ENCODE measurements at places on chromosomes 1 and 21.

GRCh38 chr21:19565587-19565986 is 1162.0 kb upstream of the TMPRSS15 start:
- DNase-seq, result no peak

- no peak for DNase-seq
These were observed 166.1 kb upstream of the SAMSN1 start for GRCh38 chr21:14712121-14712715.

GRCh38 chr1:194586302-194586701 is 1399.9 kb upstream of the B3GALT2 start:
- no peak for DNase-seq

DNA sequence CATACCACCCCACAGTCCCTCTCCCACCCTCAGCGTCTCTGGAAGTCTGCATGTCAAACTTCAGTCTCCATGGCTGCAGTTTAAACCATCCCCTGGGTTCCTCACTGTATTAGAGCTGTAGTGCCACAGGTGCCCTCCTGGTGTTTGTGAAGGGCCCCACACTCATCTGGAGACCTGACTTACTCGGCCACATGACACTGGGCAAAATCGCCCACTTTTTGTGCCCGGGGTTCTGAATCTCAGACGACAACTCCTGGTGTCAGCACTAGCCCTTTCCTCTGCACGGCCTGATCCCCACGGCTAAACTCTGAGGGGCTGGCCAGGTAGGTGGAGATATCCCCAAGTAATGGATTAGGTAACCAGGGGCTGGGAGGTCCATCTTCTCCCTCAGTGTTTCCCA is 6.5 kb downstream of the INKA2 start:
- no peak for DNase-seq

GRCh38 chr1:37621326-37621870 is 13.3 kb downstream of the RSPO1 start:
- no peak for DNase-seq

GRCh38 chr21:41188486-41189149 is 20.7 kb downstream of the BACE2 start:
- no peak for DNase-seq

DNA sequence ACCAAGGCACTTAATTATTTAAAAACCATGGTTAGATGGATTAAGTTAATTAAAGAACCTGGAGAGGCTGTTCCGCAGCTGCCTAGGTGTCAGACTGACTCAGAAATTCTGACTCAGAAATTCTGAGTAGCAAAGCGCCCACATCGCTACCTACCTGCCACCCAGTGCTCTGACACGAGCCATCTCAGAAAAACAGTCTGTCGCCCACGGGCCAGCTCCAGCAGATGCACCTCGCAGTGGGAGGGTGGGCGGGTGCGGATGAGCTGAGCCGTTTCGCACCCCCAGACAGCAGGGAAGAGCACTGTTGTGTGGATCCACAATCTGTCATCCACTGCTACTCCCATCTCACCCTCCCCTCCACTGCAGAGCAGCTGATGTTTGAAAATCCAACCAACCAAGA is 13.5 kb downstream of the KCNK1 start:
- DNase-seq, result no peak

DNA sequence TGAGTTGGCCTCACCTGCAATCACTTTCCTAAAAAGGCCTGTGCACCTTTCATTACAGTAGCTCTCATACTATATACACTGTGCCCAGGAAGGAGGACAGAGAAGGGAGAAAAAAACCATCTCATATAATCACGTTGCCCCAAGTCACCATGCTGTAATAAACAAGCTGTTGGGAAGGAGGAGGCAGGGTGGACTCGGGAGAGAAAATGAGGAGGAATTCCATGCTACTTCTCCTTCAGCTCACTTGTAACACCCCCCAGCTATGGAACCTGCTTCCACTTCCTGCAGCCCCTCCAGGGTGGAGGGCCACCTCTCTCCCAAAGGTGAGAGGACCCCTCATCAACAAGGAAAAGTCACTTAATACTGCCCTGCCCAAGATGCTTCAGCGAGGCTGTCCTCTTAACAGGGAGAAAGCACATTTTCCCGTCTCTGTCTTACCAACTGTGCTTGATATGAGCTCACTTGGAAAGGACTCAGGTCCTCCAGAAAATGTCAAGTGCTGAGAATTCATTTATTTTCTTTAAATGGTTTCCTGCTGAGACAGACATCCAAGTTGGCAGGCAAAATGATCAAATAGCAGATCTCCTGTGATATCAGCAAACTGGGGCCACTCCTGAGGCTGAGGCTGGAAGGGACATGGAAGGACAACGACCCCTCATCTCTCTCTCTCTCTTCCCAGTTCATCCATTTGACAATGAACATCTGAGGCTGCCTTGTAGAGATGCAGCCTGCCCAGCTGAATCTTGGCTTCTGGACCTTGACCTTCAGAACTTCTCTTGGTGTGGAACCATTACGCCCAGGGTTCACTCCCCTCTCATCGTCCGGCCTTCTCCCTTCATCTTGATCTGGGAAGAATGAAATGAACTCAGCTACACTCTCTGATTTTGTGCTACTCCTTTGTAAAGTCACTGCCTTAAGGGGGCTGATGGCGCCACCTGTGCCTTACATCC is 54.0 kb downstream of the CAPN9 start:
- DNase-seq, result no peak

GRCh38 chr1:25117233-25117823 is 115.0 kb downstream of the SYF2 start:
- no peak for DNase-seq

DNA sequence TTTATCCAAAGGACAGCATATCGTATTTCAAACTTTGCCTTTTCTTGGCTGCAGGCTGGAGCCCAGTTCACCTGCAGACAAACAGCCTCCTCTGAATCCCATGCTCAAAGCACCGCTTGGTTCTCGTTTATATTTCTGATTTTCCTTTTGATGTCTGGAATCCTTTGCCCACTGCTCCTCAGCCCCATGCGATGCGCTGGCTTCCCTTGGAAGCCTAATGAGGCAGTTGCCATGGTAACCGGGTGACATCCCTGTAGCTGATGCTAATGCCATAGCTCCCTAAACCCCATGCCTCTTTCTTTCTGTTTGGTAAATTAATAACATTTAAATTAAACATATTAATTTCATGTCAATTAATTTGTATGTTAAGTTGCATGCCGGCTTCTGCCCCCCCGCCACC is 327.1 kb downstream of the PRDM2 start:
- no peak for DNase-seq

- DNase-seq, result no peak
These were observed 13.3 kb upstream of the GNL2 start for GRCh38 chr1:37609002-37609401.

- peak; percentile 60 for DNase-seq
These were observed 85.1 kb downstream of the KCNN3 start for GRCh38 chr1:154784924-154785531.

DNA sequence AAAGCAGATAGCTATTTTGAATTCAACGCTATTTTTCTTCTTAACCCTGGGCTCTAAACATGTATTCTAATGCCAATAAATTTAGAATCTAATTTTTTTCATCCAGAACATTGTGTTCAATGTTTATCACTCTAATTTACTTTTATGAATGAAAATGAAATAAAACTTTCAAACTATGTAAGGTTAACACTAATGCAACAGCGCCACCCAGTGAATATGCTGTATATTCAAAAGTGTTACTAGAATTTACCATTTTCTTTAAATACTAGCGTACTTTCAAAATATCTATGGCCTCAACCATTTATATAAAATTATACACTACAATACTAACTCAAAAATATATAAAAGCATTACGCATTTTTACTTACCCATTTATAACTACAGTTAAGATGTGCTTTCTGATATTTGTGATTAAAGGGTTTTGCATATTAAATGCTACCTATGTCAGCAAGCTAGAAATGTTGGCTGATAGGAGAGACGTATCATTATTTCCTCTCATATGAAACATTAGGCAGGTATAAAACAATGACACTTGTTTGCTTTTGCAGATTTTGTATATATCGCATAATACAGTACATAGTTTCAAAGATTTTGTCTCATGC is 5.9 kb upstream of the NUF2 start:
- DNase-seq, result no peak

GRCh38 chr1:115123116-115123515 is 33.8 kb upstream of the TSPAN2 start:
- no peak for DNase-seq

DNA sequence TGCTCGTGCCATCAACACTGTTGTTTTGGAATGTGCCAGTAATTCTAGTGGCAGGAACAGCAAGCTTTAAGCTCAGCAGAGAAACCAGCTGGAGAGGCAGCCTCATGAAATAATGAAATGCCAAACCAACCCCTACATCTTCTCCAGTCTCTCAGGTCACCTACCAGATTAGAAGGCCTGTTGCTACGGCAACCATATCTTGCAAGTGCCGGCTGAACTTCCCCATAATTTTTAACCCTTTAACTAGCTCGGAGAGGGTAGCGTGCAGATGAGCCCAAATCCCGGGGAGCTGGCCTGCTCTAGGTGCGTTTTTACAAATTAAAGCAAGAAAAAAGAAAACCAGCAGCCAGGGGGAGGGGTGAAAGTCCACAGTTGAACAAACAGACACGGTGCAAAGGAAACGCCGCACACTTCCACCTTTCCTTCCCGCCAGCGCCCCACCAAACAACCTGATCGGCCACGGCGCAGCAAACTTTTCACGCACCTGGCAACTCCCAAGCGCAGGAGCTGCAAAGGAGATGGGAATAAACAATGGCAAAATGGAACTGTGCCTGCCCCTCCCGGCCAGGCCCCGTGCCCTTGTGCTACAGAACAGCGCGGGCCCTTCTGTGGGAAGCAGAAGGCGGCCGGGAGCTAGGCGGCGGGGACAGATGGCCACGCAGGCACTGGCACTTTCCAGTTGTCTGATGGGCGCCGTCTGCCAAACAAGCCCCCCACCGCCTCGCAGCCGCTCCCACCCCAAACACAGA is 50.1 kb downstream of the SSBP3 start:
- peak; percentile 11 for DNase-seq

DNA sequence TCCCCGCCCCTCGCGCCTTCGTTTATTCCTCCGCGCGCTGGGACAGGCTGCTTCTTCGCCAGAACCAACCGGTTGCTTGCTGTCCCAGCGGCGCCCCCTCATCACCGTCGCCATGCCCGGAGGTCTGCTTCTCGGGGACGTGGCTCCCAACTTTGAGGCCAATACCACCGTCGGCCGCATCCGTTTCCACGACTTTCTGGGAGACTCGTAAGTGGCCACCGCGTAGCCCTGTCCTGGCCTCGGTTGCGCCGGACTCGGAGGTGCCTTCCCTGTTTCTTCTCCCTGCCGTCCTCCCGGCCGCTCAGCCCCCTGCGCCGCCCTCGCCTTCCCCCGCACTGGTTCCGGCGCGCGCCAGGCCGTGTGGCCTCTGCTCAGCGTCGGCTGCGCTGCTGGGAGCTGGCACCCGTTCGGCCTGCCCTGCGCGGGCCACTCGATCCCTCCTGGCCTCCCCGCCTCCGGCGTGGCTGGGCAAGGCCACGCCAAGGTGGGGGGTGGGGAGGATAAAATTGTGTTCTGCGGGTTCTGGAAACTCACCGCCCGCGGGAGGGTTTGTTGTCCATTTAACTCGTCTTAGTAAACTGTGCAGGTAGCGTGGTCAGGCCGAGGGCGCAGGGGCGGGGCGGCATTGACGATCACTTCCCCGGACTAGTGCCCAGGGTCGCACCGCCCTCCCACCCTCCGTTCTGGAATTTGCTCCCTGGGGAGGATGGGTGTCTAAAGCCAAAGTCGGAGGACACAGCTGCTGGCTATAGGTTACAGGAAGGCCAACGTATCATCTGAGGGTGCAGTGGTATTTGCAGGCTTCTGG is at the start of gene PRDX6:
Gene PRDX6 (plus strand): TSS at position 50 of the 808 bp plus-strand sequence. CDS start 63 bp downstream, at position 113.
- peak; percentile 84 for DNase-seq

Measured in CD4-positive, alpha-beta T cell treated with Interferon gamma for 1 hour (primary cell).